ENCODE measurements at places on chromosomes 1 and 21.

DNA sequence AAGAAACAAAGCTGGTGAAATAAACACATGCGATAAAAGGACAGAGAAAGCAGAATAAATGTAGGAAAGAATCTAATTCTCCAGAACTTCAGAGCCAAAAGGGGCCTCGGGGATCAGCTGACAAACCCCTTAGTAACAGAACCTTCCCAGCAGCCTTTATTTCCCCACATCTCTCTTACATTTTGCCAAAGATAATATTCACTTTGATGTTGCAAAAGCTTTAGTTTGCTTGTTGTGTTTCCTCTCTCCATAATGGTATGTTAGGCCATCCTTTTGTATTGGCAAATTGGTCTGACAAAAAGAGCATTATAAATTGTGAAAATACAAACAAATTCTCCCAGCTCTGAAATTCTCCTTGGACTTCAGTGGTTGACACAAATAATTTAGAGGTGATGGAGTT, 54.9 kb downstream of the OPTC start:
- no peak for DNase-seq

- DNase-seq: no peak
Measured at GRCh38 chr1:39645411-39646043, 6.1 kb upstream of the HEYL start.

GRCh38 chr1:6743189-6744101, 41.8 kb upstream of the CAMTA1 start:
- DNase-seq: peak; percentile 14

- no peak for DNase-seq
Measured at GRCh38 chr1:173205146-173206051, 1.7 kb downstream of the TNFSF4 start.

DNA sequence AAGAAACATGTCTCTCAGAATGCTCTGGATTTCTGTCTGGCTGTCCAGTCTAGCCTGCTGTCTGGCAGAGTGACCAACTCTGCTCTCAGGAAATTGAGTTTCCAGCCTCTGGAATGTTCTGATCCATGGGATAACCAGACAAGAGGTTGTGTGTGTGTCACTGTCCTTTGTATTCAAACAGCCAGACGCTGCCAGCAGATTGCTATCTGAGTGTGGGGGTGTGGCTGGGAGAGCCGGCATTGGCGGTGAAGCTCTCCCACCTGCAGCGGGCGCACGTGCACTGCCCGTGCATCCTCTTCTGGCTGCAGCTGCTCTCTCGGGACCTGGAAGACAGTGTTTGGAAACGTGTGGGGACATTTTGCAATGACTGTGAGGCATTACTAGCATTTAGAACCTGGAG, 26.1 kb downstream of the PKP1 start:
- DNase-seq: peak; percentile 19

- no peak for DNase-seq
Measured at GRCh38 chr1:1235016-1235744, 3.1 kb downstream of the B3GALT6 start.

DNA sequence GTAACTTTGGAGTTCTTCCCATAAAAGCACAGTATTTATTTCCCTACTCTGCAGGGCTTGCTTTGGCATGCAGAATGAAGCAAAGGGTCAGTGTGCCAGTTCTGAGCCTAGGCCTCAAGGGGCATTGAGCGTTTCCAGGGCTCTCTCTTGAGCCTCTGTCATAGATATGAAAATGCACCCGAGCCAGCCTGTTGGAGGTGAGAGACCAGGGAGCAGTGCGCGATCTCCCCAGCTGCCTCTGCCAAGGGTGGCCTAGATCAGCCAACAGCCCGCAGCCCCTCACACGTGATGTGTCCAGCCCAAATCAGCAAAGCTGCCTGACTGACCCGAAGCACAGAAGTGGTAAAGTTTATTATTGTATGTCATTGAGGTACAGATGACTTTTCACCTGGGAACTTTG, 63.7 kb downstream of the TENT5C start:
- no peak for DNase-seq

- DNase-seq: peak; percentile 10
Measured at GRCh38 chr1:219066631-219067349, 106.9 kb upstream of the LYPLAL1 start.

DNA sequence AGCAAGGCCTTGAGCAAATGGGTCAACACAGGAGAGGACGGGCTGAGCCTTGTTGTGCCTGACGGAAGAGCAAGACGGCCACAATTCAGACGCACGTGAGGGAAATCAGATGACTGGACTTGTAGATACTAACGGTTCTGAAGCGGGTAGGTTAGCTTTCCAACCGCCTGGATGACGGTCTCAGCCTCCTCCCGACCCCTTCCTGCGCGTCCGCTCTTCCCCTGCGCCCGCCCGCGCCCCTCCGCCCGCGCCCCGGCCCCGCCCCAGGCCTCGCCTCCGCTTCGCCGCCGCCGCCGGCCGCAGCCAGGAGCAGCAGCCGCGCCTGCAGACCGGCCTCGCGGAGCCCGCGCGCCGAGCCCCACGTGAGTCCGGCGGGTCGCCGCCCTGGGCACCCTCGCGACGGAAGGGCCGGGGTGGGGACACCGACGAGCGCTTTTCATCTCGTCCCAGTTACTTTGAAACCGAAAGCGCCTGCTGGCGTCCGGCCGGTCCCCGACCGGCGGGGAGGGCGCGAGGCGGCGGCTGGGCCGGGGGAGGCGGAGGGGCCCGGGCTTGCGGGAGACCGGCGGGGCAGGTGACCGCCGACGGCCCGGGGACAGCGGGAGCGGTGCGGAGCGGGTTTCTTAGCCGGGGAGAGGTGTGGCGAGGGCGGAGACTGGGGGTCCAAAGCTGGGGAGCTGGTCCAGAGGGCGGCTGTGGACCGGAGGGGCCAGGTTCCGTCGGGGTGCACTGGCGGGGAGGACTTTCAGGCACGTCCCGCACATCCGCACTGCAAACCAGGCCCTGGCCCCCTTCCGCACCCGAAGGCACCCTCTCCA, at the start of gene TRAF5:
TSS of gene TRAF5 (plus strand) at position 306 of the 818 bp plus-strand sequence. CDS start 26,407 bp downstream, outside the sequence.
- peak; percentile 44 for DNase-seq

DNA sequence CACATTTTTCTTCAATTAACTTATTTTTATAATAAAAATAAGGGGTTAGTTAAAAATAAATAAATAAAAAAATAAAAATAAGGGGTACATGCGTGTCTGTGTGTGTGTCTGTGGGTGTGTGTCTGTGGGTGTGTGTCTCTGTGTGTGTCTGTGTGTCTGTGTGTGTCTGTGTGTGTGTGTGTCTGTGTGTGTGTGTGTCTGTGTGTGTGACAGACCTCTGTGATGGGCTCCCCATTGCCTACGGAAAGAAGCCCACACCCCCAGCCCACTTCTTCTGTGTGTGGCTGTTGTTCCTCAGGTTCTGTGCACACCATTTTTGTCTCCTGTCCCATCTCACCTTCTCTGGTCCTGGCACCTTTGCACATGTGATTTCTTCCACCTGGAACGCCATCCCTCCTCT, 9.9 kb downstream of the PHLDA3 start:
- no peak for DNase-seq

- peak; percentile 71 for DNase-seq
Measured at GRCh38 chr21:42777757-42778344, 101.5 kb downstream of the WDR4 start.

- no peak for DNase-seq
Measured at GRCh38 chr1:174191349-174191862, 32.1 kb downstream of the RABGAP1L start.

DNA sequence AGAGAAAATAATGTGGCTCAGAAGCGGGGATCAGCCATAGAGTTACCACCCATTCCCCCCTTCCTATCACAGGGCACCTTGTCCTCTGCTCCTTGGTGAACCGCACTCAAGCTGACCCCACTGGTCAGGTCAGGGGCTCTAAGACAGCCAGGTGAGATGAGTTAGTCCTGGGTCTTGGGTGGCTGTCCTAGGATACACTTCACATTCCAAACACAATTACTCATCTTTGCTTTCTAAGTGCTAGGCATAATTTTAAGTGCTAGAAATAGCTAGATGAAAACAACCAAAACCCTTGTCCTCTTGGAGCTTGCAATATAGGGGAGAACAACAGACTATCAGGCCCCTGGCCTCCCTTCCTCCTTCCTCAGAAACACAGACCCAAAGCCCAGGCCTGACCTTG, 7.8 kb upstream of the MUTYH start:
- no peak for DNase-seq

DNA sequence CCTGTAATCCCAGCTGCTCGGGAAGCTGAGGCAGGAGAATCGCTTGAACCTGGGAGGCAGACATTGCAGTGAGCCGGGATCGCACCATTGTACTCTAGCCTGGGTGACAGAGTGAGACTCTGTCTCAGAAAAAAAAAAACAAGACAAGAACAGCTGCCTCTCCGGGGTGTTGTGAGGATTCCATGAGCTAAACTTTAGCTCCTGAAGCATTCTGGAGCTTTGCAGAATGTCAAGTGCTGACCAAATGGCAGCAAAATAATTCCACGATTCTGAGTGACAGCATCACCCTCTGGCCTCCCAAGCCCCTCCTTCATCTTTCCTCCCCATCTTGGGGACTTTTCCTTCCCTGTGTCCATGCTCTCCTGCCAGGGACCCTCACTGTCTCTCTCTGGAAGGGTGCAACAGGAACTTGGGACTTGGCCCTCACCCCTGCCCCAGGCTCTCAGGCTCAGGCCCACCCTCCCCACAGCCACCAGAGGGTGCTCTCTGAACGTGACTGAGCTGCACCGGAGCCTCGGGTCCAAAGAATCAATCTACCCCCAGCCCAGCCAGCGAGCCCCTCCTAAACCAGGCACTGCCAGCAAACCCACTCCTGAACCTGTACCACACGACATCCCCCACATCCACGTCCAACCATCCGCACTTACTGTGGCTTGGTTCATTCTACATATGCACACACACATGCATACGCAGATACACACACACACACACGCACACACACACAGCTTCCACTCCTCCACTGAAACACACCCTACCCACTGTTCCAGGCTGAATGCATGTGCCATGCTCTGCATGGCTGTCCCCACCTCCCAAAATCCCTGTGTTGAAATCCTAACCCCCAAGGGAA, 45.7 kb downstream of the ACOT7 start:
- DNase-seq: peak; percentile 53

All from germinal center (tissue), 1 donor.